ENCODE measurements at places on chromosomes 6 and 20. TPM values are rescaled to one million over a fixed set of nuclear protein-coding genes. Genes with fewer than 3 reads are reported as not detected.

MEI4 gene
- not detected for total RNA-seq

HLA-E gene
- total RNA-seq: 174 TPM

- DNase-seq: no peak
Observed at GRCh38 chr6:32108094-32108627, 977 bp downstream of the TNXB start.

- DNase-seq: no peak
Observed at GRCh38 chr6:113047932-113048331, 700.8 kb downstream of the RFPL4B start.

GRCh38 chr6:2741756-2742155, 9.0 kb downstream of the MYLK4 start:
- no peak for DNase-seq

DNA sequence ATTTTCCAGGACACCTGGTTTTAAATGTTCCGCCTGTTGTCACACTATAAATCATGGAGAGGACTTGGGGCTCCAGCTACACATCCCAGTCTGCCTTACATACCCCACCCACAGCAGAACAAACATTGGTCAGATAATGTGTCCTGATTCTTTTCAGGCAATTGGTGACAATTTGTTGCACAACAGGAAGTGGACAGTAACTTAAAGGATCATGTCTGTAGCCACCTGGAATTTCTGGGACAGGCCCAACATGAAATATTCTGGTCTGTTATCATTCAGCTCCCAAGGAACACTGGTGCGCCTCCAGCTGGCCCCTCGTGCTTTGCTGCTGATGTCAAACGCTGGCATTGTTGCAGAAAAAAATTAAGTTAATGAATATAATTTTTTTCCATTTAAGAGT, 117.2 kb downstream of the SOBP start:
- DNase-seq: no peak

GRCh38 chr20:12093057-12093796, 175.5 kb downstream of the BTBD3 start:
- DNase-seq: no peak

SAMD10 gene
- total RNA-seq: 3.5 TPM

FRK gene
- total RNA-seq: 0.05 TPM

DNA sequence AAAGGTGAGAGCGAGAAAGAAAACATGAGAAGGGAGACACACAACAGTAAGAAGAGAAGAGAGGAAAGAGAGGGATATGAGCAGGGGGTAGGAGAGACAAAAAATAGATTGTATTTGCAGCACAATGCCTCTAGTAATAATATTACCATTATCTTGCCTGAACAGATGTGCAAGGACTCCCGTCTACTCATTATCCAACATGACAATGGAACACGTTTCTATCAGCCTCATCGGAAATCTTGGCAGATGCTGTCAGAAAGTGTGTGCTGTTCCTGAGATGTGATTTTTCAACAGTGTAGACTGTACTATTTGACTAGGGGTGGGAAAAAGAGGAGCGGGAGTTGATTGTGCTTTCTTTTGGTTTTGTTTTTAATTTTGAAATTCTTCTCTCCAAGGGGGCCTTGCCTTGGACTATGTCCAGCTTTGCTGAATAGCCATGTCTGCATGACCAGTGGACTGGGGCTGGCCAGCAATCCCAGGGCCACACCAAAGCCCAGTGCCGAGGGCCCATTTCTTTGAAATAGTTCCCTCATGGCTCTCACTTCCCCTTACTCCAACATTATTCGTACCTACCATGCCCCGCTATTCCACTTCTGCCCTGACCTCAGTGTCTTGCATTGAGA, 11.3 kb upstream of the TRAM2 start:
- DNase-seq: no peak

- no peak for DNase-seq
Observed at GRCh38 chr6:29870104-29870503, 42.5 kb downstream of the HLA-G start.

DNA sequence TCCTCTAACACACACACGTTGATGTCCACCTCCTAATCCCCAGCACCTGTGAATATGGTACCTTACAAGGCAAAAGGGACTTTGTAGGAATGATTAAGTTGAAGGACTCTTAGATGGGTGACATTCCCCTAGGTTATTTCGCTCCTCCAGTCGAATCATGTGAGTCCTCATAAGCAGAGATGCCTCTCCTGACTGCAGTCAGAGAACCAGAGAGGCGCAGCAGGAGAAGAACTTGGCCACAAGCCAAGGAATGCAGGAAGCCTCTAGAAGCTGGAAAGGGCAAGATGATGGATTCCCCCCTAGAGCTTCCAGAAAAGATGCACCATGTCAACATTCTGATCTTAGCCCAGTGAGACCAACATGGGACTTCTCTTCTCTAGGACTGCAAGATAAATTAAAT, 133.1 kb upstream of the PTPRT start:
- no peak for DNase-seq

DNA sequence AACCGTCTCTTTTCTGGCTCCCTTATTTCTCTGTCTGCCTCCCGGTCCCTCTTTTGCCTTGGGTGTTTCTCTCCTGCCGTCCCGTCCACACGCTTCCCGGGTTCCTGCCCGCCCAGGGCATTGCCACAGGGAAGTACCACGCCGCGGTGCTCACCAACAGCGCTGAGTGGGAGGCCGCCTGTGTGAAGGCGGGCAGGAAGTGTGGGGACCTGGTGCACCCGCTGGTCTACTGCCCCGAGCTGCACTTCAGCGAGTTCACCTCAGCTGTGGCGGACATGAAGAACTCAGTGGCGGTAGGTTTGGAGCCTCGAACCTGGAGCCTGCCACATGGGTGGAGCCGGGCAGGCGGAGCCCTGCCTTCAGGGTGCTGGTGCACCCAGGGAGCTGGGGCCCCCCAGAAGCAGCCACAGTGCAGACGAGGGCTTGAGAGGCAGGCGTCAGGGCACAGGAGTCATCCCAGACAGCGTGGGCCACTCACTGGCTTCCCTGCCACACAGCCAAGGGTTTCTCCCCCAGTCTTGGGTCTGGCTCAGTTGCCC, 21.3 kb downstream of the NPEPL1 start:
- peak; percentile 83 for DNase-seq

DNA sequence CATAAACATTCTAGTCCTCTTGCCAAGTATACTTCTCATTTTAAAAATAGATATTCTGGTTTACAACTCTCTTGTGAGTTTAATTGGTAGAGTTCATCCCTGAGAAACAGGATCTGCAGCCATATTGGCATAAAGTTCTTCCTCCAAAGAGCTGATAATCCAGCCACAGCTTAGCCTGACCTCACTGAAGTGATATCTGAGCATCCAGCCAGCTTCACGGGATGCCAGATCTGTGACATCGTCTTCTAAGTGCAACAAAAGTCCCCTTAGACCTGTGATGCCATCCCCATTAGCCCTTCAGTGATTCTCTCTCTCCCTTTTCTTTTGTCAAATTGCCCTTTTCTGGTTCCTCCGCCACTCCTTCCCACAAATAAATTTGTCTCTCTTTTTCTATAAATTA, 180.6 kb upstream of the STXBP5 start:
- no peak for DNase-seq

DNA sequence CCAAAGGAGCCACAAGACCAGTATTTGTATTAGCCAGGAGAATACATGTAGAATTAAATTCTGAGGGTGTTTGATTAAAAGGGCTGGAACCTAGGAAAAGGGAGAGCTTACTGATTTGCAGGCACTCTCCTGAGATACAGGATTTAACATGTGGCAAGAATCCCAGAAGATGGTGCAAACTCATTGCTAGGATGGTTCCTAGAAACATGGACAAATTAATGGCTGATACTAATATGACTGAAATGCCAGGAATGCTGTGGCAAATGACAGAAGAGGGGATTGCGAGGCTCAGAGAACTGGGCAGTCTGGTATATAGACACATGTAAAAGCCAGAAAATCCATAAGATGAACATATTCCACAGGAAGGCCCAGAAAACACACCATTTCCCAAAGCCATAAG, 118.1 kb downstream of the RWDD2A start:
- no peak for DNase-seq

- no peak for DNase-seq
Observed at GRCh38 chr6:145547594-145548335, 187.6 kb downstream of the EPM2A start.

Data from osteocyte (in vitro differentiated cells).